ENCODE measurements at places on chromosomes 6 and 20.

DNA sequence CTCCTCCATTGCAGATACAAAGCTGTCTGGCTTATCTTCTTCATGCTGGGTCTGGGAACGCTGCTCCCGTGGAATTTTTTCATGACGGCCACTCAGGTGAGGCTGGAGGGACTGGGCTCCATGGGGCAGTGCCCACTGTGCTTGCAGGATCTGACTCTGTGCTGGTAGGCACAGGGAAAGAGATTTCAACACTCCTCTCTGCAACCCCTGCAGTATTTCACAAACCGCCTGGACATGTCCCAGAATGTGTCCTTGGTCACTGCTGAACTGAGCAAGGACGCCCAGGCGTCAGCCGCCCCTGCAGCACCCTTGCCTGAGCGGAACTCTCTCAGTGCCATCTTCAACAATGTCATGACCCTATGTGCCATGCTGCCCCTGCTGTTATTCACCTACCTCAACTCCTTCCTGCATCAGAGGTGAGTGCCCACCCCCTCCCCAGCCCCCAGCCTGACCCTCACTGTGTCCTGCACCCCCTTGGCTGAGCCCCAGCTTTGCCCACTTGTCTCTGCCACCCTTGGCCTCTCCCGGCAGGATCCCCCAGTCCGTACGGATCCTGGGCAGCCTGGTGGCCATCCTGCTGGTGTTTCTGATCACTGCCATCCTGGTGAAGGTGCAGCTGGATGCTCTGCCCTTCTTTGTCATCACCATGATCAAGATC is 6.1 kb downstream of the SLC29A1 start:
- DNase-seq: no peak

- no peak for DNase-seq
These were observed 98.4 kb upstream of the TBX18 start for GRCh38 chr6:84862843-84863242.

DNA sequence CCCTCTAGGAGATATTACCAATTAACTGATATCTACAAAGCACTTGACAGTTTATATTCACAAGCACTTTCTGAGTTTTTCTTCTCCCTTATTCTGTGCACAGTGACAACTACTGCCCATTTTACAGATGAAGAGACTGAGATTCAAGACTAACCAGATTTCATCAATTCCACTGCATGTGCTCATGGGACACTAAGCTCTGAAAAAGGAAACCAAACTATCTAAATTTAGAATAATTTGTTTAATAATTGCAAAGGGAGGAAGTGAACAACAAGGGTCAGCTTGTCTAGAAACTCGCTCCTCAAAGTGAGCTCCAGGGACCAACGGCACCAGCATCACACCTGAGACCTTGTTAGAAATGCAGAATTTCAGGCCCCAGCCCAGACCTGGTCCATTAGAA is 50.8 kb upstream of the MYLIP start:
- no peak for DNase-seq

DNA sequence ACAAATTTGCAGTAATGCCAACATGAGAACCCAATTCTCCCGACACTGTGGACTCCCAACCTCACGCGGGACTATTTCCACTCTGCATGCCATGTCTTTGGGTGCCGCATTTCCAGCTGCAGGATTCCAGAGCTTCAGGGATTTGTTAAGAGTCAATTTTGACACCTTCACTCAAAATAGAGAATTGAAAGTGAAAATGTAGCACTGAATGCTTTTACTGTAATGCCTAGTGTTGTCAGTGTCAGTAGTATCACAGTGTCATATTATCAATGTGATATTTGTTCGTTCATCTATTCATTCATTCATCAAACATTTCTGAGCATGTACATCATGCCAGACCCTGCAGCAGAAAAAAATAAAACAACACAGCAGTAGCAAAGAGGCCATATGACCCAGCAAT is 13.4 kb upstream of the FAM50B start:
- DNase-seq: no peak

- DNase-seq: peak; percentile 84
These were observed at the start of gene CCND3 for GRCh38 chr6:41941280-41942066. TSS of gene CCND3 (minus strand) at chr6:41941808. CDS start at chr6:41941649, 159 bp downstream.

- DNase-seq: no peak
These were observed 26.4 kb upstream of the PAQR8 start for GRCh38 chr6:52335576-52335975.

DNA sequence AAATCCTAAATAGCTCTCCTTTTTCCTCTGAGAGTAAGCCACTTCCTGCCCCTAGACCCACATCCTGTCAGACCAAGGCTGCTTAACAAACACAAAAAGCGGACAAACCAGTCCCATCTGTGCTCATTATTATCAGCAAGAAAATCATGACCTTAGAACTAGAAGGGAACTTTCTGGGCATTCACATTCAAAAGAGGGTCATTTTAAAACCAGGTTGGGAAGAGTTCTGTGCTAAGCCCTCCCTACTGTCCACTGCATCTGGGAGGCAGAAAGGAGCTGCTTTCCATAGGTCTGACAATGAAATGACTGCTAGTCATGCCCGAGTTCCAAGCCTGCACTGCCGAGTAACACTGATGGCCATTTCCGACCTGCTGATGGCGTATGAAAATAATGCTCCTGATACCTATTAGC is 15.4 kb downstream of the EZR start:
- DNase-seq: no peak

DNA sequence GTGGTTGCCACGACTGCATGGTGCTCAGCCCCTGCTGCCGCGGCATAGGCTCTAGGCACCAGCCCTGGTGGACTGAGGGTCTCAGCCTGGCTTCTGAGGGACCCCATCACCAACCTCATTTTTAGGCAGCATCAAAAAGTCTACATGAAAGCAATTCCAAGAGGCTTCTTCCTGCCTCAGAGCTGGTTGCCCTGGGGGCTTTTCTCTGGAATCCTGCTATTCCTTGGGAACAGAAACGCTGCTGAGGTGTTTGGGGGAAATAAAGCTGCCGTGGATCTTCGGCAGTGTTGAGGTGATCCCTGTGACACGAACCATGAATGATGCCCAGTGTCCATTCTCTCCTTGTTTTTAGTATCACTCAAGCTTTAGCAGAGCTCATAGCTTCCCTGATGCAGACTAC is 148.4 kb upstream of the LRFN2 start:
- no peak for DNase-seq

All from CD4-positive, alpha-beta T cell treated with Interleukin-1 beta for 1 hour (primary cell).